ENCODE measurements at places on chromosomes 6 and 20. TPM values are rescaled to one million over a fixed set of nuclear protein-coding genes. Genes with fewer than 3 reads are reported as not detected.

DNA sequence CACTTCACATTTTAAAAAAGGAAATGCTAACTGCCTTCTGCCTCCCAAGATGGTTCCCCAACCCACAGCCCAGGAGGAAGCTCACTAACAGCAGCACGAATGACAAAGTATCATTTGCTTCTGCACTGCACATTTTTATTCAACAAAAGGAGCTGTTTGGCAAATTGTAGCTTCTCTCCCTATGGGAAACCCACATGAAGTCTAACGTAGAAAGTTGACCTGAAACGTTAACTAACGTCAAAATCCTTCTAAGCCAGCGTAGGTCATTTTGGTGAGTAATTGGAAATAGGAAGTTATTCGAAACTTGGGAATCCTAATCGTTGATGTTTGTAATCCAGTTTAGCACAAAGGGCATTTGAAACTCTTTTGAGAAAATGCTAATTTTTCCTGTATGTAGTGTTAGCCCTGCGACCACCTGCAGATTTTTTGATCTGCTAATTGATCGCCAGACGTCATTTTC, 2.9 kb downstream of the SALL4 start:
- DNase-seq: no peak

DNA sequence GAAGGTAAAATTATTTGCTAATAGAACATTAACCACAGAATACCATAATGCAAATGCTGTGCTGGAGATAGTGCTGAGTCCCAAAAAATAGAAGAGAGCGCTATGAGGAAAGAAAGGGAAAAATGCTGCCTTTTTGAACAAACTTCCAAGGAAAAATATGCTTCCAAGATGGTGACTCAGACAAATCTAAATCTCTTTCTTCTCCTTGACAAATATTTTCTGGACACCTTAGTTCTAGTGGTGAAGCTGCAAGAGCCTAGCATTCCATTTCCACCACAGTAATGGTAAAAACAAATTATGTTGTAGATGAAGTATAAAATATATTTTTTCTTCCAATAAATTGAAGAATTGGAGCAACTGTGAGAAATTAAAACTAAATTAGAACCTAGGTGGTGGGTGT, 155.6 kb upstream of the TBX18 start:
- DNase-seq: no peak

DNA sequence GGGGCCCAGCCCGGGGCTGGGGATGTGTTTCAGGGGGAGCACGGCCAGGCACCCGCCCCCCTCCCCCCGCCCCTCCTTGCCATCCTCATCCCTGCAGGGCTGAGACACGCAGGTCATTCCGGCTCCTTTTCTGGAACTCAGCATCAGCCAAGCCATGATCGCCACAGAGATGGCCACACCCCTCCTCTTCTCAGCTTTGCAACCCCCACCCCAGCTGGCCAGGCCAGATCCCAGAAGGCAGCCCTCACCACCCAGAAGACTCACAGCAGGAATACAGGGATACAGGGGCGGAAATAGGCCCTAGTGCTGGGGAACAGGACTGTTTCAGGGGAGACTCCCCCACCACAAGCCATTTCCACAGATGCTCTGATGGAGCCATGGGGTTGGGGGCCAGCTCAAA, 33.5 kb downstream of the YTHDF1 start:
- DNase-seq: no peak

DNA sequence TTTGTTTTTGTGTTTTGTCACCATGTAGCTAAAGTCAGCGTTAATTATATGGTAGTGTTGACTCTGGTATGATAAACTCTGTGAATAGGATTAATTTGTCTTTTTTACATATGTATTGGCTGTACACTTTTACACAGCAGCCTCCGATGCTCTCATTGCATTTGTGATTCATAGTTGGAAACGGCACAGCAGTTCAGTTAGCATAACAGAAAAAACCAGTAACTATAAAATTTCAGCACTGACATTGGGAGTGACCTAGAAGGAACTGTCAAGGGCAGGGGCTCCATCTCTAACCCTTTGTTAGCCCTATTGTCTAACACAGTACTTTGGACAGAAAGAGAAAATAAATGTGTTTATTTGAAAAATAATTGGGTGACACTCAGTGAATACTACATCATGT, 5.6 kb upstream of the BEND6 start:
- DNase-seq: no peak

DNA sequence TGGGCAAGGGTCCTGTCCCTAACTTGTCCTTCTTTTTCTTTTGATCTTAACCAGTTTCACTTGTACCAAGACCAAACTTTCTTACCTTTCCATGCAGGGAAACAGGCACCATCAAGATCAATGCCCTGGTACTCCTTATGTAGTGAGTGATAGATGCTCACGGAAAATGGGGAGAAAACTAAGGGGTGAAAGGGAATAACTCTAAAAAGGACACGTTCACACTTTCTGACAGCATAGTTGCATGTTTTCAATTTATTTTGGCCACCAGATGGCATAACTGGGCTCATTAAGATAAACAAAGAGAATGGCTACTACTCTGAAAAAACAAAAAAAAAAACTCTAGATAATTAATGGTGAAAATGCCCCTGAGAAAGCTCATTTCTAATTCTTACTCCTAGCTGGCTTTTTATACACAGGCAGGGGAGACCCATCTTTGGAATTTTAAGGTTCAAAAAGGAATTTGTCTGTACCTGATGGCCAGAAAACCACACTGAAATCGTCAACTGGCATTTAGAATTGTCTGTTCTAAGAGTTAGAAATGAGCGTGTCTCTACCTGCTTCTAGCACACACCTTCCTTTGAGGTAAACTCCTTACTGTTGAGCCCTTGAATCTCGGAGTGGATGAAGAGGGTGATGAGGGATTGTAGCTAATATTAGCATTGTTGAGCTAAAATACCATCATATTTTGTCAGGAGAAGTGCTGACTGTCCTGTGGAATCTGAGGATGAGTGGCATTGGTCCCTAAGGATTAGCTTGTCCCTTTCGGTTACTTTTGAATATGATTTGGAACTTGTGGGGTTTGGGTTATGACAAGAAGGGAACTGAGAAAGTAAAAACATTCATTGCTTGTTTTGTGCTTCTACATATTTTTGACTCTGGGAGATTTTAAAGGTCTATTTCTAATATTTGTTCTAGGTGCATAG, 62.2 kb upstream of the DDR1 start:
- no peak for DNase-seq

DNA sequence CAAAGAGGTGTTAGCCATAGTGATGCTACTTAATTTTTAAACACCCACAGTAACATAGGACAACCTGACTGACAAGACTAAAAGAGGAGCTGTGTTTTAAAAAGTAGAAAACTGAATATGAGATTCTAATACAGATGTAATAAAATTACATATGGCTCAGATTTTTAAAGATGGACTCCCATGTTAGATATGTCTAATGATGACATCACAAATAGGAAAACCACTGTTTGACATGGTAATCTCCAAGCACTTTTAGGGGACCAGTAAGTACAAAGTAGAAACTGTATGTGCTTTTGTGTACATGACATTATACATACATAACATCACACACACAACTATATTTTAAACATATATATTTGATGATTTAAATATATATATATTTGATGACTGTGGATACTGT, 16.8 kb downstream of the GCLC start:
- DNase-seq: no peak

CYP39A1 gene
- total RNA-seq: not detected
